Activated naive CD4-positive, alpha-beta T cell treated with anti-CD3 and anti-CD28 coated beads for 36 hours (primary cell): ENCODE measurements at places on chromosomes 12 and 14.

DNA sequence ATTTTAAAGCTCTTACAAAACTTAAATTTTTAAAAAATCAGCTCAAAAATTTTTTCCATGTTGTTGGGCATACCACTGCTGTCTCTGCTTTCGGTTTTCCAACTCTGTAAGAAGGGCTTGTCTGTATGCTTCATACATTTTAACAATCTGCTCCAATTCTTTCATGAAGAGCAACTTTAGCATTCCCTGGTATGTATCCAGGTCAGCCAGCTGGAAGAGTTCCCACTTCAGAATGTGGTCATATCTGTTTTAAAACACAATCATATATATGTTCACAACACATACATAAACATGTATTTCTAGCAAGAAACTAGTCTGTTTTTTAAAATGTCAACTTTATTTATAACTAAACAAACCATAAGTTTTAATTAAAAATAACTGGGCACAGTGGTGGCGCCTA lies 33.0 kb downstream of the SAV1 start:
- no peak for DNase-seq

GRCh38 chr12:49322367-49322707 lies 718 bp upstream of the TROAP start:
- DNase-seq: no peak

DNA sequence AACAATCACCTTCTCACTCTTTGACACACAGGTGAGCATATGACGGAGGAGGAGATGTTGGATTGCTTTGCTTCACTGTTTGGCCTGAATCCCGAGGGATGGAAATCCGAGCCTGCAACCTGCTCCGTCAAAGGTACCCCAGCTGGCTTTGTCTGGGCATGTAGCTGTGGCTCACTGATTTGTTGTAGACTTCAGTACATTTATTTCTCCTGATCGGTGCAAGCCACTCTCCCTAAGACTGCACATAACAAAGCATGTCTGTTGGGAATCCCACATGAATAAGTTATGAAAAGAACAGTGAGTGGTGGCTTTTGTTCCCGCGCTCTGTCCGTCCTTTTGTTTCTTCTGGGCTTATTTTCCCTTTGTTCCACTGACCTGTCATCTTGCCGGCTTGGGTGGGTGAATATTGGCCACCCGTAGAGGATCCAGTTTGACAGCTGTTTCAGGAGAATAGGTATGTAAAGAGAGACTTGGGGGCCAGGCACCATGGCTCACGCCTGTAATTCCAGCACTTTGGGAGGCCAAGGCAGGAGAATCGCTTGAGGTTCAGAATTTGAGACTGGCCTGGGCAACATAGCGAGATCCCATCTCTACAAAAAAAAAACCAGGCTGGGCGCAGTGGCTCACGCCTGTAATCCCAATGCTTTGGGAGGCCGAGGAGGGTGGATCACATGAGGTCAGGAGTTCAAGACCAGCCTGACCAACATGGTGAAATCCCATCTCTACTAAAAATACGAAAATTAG lies 20.0 kb upstream of the BCL7A start:
- DNase-seq: no peak

GRCh38 chr12:97024393-97024792 lies 117.3 kb downstream of the NEDD1 start:
- no peak for DNase-seq

DNA sequence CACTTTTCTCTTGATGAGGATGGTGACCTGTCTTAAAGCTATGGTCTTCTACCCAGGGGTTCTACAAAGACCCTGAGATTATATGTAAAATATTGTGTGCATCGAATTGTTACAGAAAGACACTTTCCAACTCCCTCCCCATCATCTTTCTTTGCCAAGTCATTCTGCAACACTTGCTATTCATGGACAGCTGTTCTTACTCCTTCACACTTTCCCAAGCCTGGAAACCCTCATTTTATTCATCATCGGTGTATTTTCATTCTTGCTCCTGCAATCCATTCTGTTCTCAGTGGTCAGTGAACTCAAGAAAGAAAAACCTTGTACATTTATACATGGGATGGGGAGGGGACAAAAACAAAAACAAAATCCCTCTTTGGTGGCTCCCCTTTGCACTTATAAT lies 90.5 kb upstream of the STXBP6 start:
- no peak for DNase-seq

DNA sequence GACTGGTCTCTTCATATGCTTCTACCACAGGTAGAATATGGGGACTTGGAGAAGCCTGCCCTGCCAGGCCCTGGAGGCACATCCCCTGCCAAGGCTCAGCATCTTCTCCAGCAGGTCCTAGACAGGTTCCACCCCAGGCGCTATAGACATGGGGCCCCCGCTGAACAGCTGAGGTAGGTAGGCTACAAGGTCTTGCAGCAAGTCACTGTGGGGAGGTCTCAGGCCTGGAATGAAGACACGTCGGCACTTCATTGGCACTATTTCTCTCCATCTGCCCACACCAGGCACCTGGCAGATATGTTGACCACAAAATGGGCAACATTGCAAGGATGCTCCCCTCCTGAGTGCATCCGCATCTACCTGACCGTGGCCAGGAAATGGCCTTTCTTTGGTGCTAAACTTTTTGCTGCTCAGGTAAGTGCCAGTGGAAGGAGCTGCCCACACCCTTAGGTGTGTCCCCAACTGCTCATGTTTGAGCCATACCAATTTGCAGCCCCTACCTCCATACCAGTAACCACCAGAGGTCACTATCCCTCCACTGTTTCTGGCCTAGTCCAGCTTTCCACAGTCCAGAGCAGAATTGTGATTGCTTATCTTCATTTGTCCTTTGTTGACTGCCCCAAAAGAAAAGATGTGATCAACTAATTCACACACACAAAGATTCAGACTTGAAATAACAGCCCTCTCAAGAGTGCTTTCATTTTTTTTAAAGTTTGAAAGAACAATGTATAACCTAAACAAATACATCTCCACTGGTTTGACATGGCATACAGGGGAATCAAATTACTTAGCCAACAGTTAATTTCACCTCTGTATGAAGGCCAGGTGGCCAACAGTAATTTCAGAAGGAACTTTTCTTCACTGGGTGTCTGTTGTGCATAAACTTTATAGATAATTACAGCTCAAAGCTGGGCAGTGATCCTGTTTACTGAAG lies 16.1 kb downstream of the PIGH start:
- peak; percentile 61 for DNase-seq

- DNase-seq: peak; percentile 45
Observed at GRCh38 chr12:94208622-94208966, 60.2 kb downstream of the PLXNC1 start.

- peak; percentile 42 for DNase-seq
Observed at GRCh38 chr12:131454418-131455217, 256.3 kb upstream of the SFSWAP start.

- DNase-seq: no peak
Observed at GRCh38 chr12:93287149-93287548, 90.6 kb upstream of the NUDT4 start.

DNA sequence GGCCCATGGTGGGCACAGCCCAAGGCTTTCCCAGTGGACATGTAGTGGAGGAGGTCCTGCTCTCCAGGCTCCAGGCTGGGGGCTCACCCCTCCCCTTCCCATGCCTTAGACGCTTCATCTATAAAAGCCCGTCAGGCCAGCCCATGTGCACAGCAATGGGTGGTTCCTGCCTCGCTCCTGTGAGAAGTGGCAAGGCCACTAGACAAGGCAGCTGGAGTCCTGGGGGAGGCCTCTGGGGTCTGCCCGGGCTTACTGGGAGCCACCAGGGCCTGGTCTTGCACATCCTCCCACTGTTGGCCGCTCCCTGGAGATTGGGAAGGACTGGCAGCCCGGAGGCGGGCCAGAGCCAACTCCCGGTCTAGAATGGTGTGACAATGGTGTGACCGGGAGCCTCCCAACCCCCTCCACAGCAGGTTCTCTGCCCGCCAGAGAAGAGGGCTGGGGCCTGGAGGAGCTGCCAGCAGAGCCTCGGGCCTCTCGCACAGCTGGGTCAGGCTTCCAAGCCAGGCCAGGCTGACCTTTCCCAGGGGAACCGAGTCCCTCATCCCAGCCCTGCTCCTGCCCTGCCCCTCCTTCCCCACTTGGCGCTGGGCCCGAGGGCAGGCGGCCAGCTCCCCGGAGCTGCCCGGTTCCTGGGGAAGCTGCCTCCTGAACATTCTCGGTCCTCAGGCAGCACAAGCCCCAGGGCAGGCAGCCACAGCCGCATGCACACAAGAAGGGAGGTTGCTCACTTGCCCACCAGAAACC lies 97.9 kb downstream of the RFLNA start:
- DNase-seq: no peak

GRCh38 chr12:95648990-95649791 lies 97.9 kb upstream of the USP44 start:
- DNase-seq: no peak

- no peak for DNase-seq
Observed at GRCh38 chr12:27436029-27436428, 10.5 kb upstream of the SMCO2 start.

GRCh38 chr14:99729991-99730875 lies 46.1 kb downstream of the CYP46A1 start:
- DNase-seq: peak; percentile 78

GRCh38 chr14:47959740-47960139 lies 284.3 kb upstream of the MDGA2 start:
- DNase-seq: no peak

DNA sequence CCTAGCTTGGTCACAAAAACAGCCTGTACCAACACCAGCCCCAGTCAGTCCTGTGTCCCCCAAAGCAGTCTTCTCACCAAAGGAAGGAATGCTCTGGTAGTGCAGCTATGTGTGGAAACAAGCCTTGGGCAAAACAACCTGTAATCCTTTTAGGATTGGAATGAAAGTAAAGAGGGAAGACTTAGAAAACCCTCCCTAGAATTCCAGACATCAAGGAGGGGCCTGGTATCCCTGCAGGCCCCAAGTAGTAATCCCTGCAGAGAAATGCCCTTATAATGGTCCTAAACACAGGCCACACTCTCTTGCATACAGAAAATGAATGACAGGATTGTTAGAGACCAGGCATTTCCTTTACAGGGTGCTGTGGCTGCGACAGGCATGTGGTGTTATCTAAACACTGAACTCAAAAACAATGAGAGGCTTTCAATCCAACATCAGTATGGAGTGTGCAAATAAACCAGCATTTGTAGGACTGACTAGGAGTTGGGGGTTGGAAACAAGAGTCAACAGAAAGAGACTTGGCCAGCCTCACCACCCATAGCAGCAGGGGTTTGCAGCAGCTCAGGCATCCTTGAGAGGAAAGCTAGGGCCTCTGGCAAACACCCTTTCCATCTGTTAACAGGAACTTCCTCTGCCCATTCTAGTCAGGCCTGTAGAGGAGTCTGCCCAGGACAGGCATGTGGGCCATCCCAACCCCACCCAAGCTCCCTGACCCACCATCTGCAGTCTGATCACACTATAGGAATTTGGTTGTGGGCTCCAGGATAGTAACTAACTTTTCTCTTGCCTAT lies 59.1 kb downstream of the DCAF5 start:
- no peak for DNase-seq

DNA sequence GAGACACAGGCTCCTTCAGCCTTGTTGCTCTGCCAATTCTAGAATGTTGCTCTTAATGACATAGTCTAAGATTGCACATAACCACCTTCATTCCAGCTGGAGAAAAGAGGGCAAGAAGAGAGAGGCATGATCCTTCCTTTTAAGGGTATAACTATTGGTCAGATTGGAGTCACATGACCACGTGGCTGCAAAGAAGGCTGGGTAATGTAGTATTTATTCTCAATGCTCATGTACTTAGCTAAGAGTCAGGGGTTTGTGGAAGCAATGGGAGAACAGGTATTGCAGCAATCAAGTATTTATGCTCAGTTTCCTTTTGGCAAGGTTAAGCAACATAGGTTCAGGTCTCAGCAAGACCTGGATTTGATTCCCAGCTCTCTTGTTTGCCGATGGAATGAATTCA lies 298.8 kb upstream of the TBX3 start:
- DNase-seq: no peak

GRCh38 chr12:80862531-80862930 lies 75.2 kb downstream of the LIN7A start:
- DNase-seq: no peak

GRCh38 chr12:112243255-112244110 lies 118.1 kb downstream of the TRAFD1 start:
- DNase-seq: no peak

DNA sequence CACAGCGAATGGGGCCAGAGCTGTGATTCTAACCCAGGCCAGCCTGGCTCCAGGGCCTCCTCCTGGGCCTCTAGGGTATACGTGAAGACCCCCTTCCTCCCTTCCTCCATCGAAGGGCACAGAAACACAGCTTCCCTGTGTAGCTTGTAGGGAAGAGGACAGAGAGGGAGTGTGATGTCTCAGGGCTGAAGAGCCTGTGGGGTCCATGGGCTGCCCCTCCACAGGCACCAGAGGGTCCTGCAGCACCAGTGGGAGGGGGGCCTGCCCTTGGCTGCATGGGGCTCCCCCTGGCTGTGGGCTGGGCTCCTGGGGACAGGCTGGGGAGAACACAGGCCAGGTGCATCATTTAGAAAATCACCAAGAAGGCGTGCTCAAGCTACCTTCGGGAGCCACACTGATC lies 178.5 kb downstream of the CALM1 start:
- DNase-seq: no peak

DNA sequence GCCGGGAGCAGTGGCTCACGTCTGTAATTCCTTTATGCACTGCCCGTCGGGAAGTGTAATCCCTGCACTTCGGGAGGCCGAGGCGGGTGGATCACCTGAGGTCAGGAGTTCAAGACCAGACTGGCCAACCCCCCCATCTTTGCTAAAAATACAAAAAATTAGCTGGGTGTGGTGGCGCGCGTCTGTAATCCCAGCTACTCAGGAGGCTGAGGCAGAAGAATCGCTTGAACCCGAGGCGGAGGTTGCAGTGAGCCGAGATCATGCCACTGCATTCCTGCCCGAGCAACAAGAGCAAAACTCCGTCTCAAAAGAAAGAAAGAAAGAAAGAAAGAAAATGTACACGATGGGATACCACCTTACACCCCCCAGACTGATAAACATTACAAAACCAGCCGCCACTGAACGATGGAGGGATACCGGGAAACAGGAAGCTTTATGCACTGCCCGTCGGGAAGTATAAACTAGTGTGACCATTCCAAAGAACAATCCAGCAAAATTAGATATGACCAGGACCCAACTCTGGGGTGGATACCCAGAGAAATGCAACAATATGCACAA lies 1.1 kb downstream of the ABCD4 start:
- no peak for DNase-seq

- DNase-seq: no peak
Observed at GRCh38 chr14:87133073-87133801, 859.7 kb downstream of the GALC start.

- no peak for DNase-seq
Observed at GRCh38 chr14:68426661-68427549, 366.0 kb downstream of the ZFP36L1 start.

- no peak for DNase-seq
Observed at GRCh38 chr14:65100922-65101541, 1.3 kb downstream of the MAX start.

GRCh38 chr12:47321436-47321835 lies 241.7 kb upstream of the AMIGO2 start:
- DNase-seq: no peak

- no peak for DNase-seq
Observed at GRCh38 chr14:30252783-30253674, 305.9 kb upstream of the G2E3 start.
